ENCODE measurements at places on chromosomes 1 and 21.

- peak; percentile 19 for DNase-seq
Measured at GRCh38 chr1:62484824-62485468, 48.1 kb downstream of the USP1 start.

DNA sequence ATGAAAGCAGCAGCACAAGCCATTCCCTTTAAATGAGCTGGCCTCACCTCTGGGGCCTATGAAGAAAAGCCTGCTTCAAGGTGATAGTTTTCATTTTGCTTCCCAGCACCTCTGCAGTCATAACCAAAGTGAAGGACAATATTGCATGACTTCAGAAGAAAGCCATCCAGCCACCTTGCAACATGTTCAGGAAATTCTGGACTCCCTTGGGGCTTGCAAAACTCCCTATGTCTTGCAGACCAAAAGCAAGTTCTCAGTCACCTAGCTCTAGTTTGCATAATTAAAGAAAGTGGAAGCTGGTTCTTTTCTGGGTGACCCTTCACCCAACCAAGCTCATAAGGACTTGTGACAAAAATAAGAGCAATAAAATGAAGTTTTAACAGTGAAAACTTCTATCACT lies 87.6 kb downstream of the GFI1 start:
- DNase-seq = peak; percentile 36

- DNase-seq = no peak
Measured at GRCh38 chr1:90043586-90043985, 48.7 kb downstream of the ZNF326 start.

GRCh38 chr1:161189036-161189435 lies 9.8 kb downstream of the ADAMTS4 start:
- DNase-seq = no peak

GRCh38 chr1:31742462-31743212 lies 21.5 kb downstream of the ADGRB2 start:
- DNase-seq = no peak

- DNase-seq = no peak
Measured at GRCh38 chr21:44436958-44437357, 18.4 kb upstream of the LRRC3 start.

- DNase-seq = no peak
Measured at GRCh38 chr1:191343816-191344215, 814.4 kb upstream of the RGS18 start.

DNA sequence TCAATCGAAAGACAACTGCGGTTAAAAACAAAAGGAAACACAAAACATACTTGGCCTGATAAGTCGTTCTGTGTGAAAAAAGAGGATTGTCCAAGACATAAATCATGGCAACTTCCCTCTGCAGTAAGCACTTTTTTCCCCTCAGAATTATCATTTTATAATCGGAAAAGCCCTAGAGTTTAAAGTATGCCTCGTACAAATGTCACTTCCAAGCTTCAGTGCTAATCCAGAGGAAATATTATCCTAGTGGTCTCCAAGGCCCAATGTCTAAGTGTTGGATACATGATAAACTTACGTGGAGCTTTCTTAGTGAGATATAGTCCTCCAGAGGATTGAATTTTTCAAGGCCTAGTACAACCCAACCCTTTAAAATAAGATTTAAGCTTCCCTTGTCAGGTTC lies 11.2 kb upstream of the NTMT2 start:
- DNase-seq = no peak

DNA sequence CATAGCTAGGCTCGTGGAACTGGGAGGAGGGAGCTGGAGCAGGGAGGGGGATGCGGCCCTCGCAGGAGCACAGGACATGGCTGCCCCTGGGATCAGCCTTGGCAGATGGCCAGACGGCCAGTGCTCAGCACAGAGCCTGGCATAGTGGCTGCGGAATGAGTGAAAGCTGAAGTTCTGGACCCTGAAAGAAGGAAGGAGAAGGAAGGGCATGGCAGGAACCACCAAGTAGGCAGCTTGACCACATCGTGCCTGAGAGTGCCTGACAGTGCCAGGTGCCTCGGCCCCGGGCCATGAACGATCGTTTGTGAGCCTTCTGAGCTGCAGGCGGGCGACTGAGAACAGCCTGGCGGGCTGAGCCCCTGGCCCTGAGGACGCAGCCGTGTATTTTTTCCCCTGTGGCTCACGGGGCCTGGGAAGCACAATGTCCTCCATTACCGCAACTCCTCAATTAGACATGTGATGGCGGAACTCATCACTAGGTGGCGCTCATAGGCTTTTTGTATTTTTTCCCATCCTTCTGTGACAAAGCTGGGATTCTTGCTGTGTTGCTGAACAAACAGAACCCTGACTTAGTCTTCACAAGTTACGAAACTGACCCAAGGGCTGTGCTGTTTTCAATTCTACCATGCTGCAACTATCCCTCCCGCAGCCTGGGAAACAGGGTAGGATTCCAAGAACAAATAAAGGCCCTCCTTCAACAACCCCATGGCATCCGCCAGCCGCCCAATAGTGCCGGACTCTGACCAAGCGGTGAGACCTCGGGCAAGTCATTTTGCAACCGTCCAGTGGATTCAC lies 29.9 kb upstream of the TMEM61 start:
- DNase-seq = peak; percentile 77

- DNase-seq = no peak
Measured at GRCh38 chr1:47696737-47697441, 259.0 kb downstream of the FOXD2 start.

GRCh38 chr1:21911205-21912001 lies 25.7 kb downstream of the HSPG2 start:
- peak; percentile 65 for DNase-seq

- DNase-seq = no peak
Measured at GRCh38 chr1:54413295-54413694, 7.1 kb upstream of the SSBP3 start.

GRCh38 chr1:22621761-22622160 lies 14.7 kb upstream of the C1QA start:
- DNase-seq = no peak

- DNase-seq = no peak
Measured at GRCh38 chr1:193221651-193222050, 35.2 kb upstream of the B3GALT2 start.

GRCh38 chr1:106554294-106554693 lies 502.2 kb upstream of the PRMT6 start:
- DNase-seq = no peak

DNA sequence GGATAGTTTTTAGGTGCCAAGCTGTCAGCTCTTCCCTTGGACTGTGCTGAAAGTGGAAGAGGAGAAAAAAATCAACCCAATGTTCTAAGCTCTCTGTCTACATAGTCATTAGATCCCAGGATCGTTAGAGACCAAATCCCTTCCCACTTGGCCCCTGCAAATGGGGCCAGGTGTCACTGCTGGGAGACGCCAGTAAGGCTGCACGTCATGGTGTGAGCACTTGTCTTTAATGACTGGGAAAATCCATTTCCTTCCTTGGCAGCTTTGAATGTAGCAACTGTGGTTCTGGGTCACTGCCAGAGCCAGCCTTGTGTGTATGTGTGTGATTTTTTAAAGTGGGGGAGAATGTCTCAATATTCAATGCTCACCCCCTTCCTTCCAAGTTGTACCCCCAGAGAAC lies 59.9 kb downstream of the MAN1C1 start:
- DNase-seq = no peak

DNA sequence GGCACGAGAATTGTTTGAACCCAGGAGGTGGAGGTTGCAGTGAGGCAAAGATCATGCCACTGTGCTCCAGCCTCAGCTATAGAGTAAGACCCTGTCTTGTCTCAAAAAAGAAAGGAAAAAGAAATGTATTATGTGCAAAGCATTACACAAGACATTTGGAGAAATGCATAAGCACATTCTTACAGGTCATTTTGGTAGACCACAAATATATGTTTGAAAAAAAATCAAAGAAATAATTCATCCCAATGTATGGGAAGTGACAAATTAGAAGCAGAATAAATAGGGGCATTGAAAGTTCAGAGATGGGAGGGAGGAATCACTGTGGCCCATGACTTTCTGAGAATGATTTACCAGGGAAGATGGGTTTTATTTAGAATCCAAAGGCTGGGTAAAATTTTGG lies 283.5 kb upstream of the ADAMTS5 start:
- no peak for DNase-seq

- no peak for DNase-seq
Measured at GRCh38 chr1:75672528-75673393, 51.7 kb upstream of the ACADM start.

- DNase-seq = no peak
Measured at GRCh38 chr1:245704765-245705164, 550.0 kb downstream of the KIF26B start.

DNA sequence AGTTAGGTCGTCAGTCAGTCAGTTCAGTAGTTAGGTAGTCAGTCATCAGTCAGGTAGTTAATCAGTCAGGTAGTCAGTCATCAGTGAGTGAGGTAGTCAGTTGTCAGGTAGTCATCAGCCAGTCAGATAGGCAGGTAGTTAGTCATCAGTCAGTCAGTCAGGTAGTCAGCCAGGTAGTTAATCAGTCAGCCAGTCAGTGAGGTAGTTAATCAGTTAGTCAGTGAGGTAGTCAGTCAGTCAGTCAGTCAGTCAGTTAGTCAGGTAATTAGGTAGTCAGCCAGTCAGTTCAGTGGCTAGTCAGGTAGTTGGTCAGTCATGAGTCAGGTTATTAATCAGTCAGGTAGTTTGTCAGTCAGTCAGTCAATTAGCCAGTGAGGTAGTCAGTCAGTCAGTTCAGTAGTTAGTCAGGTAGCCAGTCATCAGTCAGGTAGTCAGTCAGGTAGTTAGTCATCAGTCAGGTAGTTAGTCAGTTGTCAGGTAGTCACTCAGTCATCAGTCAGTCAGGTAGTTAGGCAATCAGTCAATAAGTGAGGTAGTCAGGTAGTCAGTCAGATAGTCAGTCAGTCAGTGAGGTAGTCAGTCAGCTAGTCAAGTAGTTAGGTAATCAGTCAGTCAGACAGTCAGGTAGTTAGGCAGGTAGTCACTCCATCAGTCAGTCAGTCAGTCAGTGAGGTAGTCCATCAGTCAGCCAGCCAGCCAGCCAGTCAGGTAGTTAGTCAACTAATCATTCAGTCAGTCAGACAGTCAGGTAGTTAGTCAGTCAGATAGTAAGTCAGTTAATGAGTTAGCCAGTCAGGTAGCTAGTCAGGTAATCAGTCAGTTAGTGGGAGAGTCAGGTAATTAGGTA lies 16.2 kb downstream of the KRTAP10-1 start:
- DNase-seq = no peak

DNA sequence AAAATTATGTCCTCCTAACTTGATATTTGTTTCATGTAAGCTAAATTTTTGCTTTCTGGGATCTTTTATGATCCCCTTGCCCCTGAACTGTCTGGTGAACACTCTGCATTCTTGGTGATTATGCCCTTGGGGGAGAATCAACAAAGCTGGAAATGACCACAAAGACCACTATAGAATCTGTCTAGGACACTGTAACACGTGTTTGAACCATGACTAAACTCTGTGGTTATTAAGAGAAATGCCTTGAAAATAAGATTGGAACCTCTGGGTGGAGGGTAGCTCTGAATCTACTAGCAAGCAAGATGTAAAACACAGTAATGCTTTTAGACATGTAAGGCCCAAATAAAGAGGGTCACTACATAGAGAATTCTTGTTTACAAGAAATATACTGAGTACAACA lies 237.5 kb downstream of the HMCN1 start:
- DNase-seq = no peak

- no peak for DNase-seq
Measured at GRCh38 chr1:244751271-244751895, 84.1 kb upstream of the COX20 start.

DNA sequence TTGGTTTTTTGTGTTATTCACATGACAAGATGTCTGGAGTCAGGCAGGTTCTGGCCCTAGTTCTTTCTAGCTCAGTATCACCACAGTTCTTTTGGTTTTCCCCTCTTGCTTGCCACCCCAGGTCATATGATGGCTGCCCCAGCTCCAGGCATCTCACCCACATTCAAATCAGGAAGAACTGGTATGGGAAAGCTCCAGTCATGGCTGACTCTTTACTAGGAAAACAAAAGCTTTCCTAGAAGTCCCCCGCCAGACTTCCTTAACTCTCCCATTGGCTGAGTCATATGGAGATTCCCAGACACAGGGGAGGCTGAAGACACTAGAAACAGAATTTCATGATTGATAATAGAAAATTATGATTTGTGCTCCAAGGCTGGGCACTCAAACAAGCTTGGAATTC lies 22.1 kb upstream of the EYA3 start:
- no peak for DNase-seq

- no peak for DNase-seq
Measured at GRCh38 chr21:24027396-24027795, 1579.9 kb downstream of the MRPL39 start.

- peak; percentile 92 for DNase-seq
Measured at GRCh38 chr1:155978325-155978972, at the start of gene ARHGEF2. ARHGEF2 (minus strand) TSS chr1:155978547; CDS start chr1:155978427, 120 bp downstream.

- DNase-seq = no peak
Measured at GRCh38 chr1:85085417-85085816, 37.1 kb upstream of the MCOLN3 start.

- DNase-seq = no peak
Measured at GRCh38 chr1:154154534-154155191, at the start of gene NUP210L. NUP210L (minus strand) TSS chr1:154155073.

- no peak for DNase-seq
Measured at GRCh38 chr1:234004591-234004990, 100.1 kb downstream of the SLC35F3 start.

- DNase-seq = no peak
Measured at GRCh38 chr1:19400875-19401534, 84.3 kb downstream of the CAPZB start.
